ENCODE measurements at places on chromosomes 16 and 17.

GRCh38 chr17:46773676-46774075 is 44.8 kb downstream of the WNT3 start:
- no peak for DNase-seq

DNA sequence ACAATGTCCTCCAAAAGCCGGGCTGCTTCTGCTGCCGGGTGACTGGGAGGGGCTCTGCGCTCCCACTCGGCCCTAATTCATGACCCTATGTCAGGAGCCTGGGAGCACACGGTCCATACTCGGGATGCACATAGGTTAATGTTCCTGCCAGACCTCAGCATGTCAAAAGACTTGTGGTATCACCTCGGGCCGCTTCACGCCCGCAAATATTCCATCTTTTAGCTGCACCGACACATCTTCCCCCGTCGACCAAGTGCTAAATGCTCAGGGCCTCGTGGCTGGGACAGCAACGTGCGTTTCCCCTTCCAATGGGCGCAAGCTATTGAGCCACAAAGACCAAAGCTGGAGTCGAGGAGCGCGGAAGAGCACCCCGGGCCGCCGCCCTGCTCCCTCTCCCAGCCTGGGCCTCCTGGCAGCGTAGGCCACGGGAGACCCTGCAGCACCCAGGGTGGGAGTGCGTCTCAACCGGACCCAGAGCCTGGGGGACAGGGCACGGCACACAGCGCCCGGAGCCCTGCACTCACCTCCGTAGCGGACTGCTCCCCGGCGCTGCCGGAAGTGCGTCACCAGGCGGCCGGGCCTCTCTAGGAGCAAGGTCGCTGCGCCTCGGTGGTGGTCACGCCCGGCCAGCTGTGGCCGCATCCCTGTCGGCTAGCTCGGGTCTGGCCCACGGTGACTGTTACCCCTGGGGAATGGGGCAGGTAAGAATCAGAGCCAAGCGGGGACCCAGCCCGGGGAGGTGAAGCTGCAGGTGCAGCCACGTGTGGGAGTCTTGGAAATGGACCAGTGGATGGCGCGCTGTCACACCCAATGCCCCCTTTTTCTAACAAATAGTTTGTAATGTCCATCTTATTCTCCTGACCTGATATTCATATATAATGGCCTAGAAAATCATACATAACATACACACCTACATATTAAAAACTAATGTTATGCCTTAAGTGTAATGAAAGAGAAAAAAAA is at the start of gene ZNF23:
TSS of gene ZNF23 (minus strand) at position 562 of the 963 bp plus-strand sequence. CDS start 5,451 bp downstream, outside the sequence.
- peak; percentile 46 for DNase-seq

GRCh38 chr17:56908001-56908542 is 5.8 kb downstream of the TRIM25 start:
- DNase-seq: peak; percentile 93

DNA sequence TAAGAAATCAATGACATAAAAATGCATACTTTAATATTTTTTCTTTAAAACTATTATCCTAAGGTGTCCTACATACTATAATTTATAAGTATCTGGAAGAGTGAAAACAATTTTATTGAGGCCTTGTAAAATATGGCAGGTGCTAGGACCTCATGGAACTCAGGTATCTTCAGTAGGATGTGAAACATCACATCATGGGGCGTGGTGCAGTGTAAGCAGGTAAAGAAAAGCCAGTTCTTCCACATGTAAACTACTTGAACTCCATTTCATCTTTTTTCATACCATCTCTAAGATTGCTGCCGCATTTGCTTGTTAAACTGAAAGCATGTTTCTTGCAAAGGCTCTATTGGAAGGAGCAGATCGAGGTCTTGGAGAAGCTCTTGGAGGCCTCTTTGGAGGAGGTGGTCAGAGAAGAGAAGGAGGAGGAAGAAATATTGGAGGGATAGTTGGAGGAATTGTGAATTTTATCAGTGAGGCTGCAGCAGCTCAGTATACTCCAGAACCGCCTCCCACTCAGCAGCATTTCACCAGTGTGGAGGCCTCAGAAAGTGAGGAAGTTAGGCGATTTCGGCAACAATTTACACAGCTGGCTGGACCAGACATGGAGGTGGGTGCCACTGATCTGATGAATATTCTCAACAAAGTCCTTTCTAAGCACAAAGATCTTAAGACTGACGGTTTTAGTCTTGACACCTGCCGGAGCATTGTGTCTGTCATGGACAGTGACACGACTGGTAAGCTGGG is at the start of gene CAPNS2:
TSS of gene CAPNS2 (plus strand) at position 253 of the 744 bp plus-strand sequence. CDS start at position 326, 73 bp downstream.
- peak; percentile 38 for DNase-seq

- no peak for DNase-seq
Observed at GRCh38 chr17:72580321-72581127, 459.7 kb downstream of the SOX9 start.

- DNase-seq: no peak
Observed at GRCh38 chr16:50916040-50916439, 174.2 kb downstream of the CYLD start.

DNA sequence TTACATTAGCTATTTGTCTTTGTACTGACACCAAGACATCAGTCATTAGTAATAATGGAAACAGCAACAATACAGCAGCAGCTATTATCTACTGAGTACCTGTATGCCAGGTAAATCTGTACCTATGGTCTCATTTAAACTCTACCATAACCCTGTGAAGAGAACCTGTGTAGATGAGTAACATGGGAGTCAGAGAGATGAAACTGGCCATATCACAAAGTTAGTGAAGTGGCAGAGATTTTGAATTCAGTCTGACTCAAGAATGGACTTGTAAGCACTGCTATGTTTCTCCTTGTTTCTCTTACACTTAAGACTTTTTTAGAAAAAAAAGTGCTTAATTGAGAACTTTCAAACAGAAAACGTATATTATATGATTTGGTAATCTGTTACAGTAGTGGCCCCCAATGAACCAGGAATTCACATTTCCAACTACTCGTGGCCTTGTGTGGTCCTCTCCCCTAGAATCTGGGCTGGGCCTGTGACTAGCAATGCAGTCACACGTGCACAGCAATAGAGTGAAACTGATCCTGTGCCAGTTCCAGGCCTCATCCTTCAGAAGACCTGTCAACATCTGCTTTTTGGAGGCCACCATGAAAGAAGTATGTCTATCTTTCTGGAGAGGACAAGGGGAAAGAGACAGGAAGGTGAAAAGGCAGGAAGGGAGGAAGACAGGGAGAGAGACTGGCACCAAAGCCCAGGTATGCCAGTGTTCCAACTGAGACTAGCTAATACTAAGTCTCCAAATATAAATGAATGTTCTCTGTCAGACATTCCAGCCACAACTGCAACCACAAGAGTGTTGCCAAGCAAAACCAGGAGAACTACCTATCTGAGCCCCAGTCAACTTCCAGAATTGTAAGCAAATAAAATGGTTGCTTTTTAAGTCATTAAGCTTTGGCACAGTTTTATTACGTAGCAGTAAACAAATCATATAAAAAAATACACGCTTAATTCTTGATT is 12.0 kb downstream of the CRLF3 start:
- peak; percentile 3 for DNase-seq

GRCh38 chr17:18248300-18248731 is 10.2 kb downstream of the FLII start:
- DNase-seq: peak; percentile 55

- no peak for DNase-seq
Observed at GRCh38 chr17:39951924-39952679, 10.7 kb upstream of the GSDMA start.

GRCh38 chr16:85832570-85833218 is 33.2 kb downstream of the COX4I1 start:
- DNase-seq: peak; percentile 37

- no peak for DNase-seq
Observed at GRCh38 chr16:6157806-6158205, 1060.2 kb upstream of the EEF2KMT start.

- DNase-seq: no peak
Observed at GRCh38 chr17:6509031-6509771, 47.2 kb downstream of the PITPNM3 start.

DNA sequence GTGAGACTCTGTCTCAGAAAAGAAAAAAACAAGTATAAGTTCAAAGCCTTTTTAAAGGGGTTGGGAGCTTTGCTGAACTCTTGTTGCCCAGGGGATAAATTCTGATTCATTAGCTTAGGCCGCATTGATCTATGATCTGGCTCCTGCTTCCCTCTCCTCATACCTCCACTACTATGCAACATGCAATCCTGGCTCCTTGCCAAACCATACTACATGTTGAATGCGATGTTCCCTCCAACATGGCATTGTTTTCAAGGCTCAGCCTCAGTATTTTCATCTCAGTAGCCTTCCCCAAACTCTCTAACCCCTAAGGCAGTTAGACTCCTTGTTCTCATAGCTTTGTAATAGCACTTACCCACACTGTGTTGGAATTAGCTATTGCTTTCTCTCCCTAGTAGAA is 6.2 kb downstream of the REXO5 start:
- no peak for DNase-seq

DNA sequence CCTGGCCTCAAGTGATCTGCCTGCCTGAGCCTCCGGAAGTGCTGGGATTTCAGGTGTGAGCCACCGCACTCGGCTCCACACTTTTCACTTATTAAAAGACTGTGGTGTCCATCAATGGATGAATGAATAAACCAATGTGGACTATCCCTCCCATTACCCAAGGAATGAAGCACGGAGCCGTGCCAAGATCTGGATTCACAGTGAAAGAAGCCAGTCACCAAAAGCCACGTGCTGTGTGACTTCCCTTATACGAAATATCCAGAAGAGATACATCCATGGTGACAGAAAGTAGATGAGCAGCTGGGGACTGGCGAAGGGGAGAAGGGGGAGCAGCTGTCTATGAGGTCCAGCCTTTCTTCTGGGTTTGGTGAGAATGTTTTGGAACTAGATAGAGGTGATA is 48.2 kb upstream of the STH start:
- no peak for DNase-seq

DNA sequence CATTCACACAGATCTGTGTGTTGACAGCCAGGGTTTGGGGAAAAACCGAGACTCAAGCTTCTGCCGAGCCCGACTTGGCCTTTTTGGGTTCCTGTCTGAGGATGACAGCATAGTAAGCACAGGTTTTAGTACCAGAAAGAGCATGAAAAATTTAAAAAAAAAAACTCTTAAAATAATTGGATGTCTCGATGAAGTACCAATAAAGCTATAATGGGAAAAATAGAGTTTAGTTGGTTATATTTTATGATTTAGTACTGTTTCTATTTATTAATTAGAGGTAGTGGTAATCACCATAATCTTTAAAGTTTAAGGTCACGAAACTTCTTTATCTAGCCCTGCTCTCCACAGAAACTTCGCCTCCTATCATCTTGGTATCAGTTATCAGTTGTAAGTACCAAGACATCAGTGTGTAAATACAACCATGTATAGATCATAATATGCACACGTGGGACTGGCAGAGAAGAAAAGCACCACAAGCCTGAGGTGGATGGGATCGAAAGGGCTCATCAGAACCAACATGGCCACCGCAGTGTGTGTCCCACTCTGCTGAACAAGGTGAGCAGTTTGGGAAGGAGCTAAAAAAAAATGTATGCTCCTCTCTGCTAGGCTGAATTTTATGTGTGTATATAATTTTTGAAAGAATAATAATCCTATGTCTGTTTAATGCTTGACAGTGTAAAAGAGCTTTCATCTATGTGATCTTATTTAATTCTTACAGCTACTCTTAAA is 14.4 kb upstream of the EEF2K start:
- DNase-seq: no peak

DNA sequence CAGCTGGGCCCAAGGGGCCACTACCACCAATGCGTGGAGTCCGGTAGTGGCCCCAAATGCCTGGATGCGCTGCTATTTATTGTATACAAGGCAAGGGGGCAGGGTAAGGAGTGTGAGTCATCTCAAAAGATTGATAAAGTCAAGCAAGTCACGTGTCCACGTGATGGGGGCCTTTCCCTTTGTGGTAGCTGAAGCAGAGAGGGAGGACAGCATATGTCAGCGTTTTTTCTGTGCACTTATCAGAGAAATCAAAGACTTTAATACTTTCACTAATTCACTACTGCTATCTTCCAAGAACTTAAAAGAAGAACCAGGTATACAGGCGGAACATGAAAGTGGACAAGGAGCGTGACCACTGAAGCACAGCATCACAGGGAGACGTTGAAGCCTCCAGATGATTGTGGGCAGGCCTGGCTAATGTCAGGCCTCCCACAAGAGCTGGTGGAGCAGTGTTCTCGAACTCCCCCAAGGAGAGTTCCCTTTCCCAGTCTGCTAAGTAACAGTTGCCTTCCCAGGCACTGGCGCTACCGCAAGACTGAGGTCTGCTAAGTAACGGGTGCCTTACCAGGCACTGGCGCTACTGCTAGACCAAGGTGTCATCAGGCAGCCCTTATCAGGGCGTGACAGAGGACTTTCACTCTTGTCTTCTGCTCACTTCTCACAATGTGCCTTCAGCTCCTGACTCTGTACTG is 10.8 kb upstream of the ASB16 start:
- DNase-seq: peak; percentile 70

- no peak for DNase-seq
Observed at GRCh38 chr16:59148769-59149155, 414.6 kb upstream of the GOT2 start.

DNA sequence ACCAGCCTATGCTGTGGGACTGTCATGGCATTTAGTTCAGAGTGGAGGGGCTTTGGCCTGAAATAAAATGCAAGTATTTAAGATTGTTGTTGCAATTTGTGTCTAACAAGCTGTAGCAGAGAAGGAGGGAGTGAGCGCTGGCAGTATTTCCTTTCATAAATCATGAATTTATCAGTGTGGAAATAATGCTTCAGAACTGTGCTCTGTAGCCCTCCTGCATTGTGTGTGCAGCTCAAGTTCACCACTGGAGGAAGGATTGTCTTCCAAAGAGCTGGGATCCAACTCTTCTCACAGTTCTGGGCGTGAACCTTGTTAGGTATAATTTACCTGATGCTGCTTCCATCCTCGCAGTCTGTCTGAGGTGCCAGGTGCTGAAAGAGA is 15.1 kb downstream of the SNX11 start:
- DNase-seq: no peak

- DNase-seq: no peak
Observed at GRCh38 chr16:69784586-69784985, 22.5 kb downstream of the WWP2 start.

GRCh38 chr17:55478971-55479370 is 32.3 kb downstream of the SMIM36 start:
- no peak for DNase-seq

- no peak for DNase-seq
Observed at GRCh38 chr17:43962479-43962878, 8.7 kb upstream of the PYY start.

DNA sequence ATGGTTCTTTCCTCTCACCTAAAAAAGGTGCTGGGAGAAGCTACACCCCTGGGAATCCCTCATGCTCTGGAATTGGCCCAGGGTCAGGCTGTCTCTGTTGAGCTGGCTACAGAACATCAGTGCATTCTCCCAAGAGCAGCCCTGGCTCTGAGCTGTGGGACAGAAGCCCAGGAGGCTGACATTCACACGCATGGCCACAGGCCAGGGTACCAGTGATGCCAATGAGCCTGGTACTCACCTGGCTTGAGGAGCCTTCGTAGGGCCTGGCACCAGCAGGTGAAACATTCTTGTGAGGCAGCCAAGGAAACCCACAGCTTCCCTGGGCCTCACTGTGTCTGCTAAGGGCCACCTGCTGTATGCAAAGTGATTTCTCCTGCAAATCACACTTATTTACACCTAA is 121.7 kb upstream of the CCL2 start:
- no peak for DNase-seq
